ENCODE measurements at places on chromosomes 3 and 15.
A peak's percentile ranks its signal among the peaks of the same experiment; 100 is the strongest.

- peak; percentile 23 for DNase-seq
These were observed 83.9 kb upstream of the MYO5C start for GRCh38 chr15:52379395-52380106.

DNA sequence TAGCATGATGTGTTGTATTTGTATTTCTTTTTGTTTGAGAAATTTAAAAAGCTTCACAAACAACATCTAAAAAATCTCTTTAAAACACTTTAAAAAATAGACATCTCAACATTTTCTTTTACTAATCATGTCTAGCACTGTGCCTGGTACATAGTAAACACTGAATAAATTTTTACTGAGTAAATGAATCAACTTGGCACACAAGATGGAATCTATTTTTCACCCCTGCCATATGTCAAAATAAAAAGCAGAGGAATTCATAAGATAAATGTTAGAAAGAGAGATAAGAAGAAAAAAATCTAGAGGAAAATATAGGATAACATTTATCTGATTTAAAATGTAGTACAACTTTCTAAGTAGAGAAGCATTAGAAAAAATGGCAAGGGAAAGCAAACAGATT lies 8.6 kb upstream of the GOLIM4 start:
- DNase-seq, result no peak

DNA sequence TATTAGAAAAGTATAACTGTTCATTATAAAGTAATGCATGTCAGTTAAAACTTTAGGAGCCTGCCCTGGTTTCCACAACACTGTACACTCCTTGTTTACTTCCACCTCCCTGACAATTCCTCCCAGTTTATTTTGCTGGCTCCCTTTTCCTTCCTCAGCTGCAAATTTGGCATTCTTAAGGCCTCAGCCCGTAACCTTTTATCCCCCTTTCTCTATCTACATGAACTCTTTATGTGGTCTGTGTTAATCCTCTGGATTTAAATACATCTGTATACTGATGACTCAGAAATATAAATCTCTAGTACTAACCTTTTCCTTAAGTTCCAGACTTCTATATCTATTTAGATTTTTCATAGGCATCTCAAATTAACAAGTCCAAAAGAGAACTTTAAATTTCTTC lies 143.6 kb downstream of the OTOL1 start:
- DNase-seq, result no peak

DNA sequence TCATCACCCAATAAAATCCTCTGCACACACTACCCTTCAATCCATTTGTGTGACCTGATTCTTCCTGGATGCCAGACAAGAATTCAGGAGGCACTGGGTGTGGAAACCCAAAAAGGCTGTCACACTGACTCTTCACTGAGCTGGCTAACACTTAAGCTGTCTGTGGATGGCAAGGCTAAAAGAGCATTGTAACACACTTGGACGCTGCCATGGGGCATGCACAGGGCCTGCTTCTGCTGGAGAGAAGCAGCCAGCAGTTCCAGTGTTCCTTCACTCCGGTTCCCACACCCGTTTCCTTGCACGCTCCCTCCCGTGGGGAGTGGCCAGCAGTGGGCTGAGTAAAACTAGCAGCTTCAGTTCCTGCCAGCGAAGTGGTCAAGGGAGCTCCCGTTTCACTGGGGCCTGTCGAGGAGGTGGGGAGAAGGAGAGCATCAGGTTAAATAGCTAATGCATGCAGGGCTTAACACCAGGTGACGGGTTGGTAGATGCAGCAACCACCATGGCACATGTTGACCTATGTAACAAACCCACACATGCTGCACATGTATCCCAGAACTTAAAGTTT lies 737.1 kb downstream of the FHIT start:
- DNase-seq, result no peak
